ENCODE measurements at places on chromosomes 6 and 20. TPM values are rescaled to one million over a fixed set of nuclear protein-coding genes. Genes with fewer than 3 reads are reported as not detected.

Gene SAMD3
- total RNA-seq: 0.26 TPM

Gene PROKR2
- 0.44 TPM for total RNA-seq

Gene KCNQ5
- 0.15 TPM for total RNA-seq

Gene CCN2
- 44.1 TPM for total RNA-seq

Gene TBXT
- 0.31 TPM for total RNA-seq

Gene SCAF8
- total RNA-seq: 78.5 TPM

Gene PTGIS
- total RNA-seq: 18.9 TPM

Gene TBP
- 22.6 TPM for total RNA-seq

Gene FUCA2
- 72.1 TPM for total RNA-seq

Gene DBNDD2
- total RNA-seq: 39.1 TPM

Gene SAPCD1
- 3.2 TPM for total RNA-seq

Gene ESF1
- 36.9 TPM for total RNA-seq

Gene BPIFA1
- not detected for total RNA-seq

Gene LST1
- not detected for total RNA-seq

Gene PSMB9
- total RNA-seq: 3.2 TPM

Gene SIGLEC1
- not detected for total RNA-seq

Gene PRICKLE4
- 0.70 TPM for total RNA-seq
